MM.1S (cell line): ENCODE measurements at places on chromosomes 12 and 14.

GRCh38 chr12:122275459-122275858 lies 9.2 kb upstream of the VPS33A start:
- no peak for DNase-seq

DNA sequence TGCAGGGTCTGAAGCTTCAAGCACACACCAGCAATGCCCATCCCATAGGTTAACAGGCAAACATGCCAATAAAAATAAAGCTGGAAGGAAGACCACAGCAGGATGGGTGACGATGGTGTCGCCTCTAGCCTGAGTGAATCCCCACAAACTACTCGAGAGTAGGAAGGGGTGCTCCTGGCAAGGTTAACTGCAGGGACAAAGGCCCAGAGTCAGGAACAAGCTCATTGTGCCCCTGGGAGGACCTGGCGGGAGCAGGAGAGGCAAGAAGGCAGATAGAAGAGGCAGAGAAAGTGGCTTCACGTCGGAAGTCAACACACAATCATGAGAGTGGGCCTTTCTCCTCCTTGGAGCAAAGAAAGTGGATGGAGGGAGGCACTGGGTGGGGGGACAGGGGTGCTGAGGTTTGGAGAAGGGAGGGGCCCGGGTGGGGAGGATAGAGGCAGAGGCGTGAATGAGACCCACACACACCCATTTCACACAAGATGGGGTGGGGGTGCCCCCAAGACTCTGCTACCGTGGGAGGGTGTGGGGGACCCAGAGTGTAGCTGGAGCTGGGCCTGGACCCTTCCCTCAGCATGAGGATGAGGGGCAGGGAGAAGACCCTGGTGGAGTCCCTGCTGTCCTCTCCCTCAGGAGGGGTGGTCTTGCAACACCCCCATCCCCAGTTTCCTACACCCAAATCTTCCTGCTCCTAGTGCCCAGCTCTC lies 43.1 kb downstream of the DIO3 start:
- DNase-seq: no peak

DNA sequence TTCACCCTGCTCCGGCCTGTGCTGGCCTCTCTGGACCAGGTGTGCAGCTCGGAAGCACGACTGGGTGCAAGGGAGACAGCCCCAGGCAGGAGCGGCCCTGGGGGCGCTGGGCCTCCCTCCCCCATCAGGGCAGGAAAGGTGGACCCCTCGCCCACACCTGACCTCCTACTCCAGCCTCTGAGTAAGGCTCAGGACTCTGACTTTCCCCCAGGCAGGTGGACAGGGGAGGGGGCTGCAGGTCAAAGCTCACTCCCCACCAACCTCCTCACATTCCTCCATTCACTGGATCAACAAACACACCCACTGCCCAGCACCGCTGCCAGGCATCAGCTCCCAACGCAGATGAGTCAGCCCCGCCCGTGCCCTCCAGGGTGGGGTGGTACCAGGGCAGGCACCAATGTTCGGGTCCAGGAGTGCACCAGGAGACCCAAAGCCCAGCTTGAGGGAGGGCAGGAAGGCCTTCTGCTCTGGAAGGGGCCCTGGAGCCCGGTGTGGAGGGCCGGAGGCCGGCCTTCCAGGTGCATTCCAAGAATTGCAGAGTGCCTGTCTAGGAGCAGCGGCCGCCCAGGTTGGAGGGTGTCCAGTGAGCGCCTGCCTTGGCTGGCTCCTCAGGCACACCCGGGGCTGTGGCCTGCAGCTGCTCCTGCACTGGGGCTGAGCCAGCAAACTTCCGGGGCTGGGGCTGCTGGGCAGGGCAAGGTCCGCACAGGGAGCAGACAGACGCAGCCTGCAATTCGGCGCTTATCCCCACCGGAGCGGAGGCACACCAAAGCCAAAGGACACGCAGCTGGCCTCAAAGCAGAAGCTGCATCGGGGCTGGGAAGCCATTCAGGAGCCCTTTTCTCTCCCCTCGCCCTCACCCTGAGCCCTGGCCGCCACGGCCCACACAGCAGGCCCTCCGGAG lies 1.6 kb upstream of the INF2 start:
- no peak for DNase-seq

GRCh38 chr12:14284184-14284722 lies 81.2 kb upstream of the ATF7IP start:
- no peak for DNase-seq

- DNase-seq: no peak
Observed at GRCh38 chr12:31370531-31371255, 44.7 kb upstream of the SINHCAF start.

- no peak for DNase-seq
Observed at GRCh38 chr14:89221109-89221810, 195.8 kb downstream of the FOXN3 start.

DNA sequence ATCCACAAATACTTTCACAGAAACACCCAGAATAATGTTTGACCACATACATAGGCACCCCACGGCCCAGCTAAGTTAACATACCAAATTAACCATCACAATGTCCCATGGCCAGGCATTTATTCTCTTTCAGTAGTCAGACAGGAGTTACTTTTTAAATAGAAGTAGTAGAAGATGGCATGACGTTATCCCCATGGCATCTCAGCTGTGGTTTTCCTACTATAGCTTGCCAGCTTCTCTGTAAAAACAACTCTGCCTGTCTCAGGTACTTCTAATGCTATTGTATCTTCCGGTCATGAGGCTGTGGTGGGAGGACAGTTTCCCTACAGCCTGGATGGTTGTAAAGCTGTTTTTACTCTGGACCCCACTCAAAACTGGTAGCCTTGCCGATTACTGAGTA lies 19.3 kb downstream of the CTSG start:
- peak; percentile 72 for DNase-seq

GRCh38 chr14:37546621-37547447 lies 48.2 kb downstream of the FOXA1 start:
- no peak for DNase-seq

DNA sequence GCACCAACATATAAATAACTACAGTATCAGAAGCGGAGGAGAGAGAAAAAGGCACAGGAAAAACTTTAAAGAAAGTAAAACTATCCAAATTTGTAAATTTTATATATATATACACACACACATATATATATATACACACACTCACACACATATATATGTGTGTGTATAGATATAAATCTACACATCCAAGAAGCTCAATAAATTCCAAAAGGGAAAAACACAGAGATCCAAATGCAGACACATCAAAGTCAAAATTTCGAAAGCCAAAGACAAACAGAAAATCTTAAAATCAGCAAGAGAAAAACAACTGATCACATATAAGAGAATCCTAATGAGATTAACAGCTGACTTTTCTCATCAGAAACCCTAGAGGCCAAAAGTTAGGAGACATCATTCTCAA lies 37.3 kb downstream of the PARP11 start:
- DNase-seq: no peak

DNA sequence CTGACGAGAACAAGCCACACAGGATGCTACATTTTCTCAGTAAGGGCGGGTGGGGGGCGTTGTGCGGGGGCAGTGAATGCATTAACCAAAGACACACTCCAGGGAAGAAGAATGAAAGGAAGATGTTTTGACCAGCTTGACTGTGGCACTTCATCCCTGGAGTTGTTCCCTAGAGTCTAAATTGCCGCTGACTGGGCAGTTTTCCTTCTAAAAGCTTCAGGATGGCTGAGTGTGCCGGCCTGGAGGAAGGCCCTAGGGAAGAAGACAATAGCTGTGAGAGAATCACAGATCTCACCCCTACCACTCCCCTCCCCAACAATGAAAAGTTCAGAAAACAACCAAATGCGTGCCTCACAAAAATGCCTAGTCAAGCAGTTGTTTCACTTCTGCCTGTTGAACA lies 67.2 kb downstream of the NKX2-1 start:
- no peak for DNase-seq

DNA sequence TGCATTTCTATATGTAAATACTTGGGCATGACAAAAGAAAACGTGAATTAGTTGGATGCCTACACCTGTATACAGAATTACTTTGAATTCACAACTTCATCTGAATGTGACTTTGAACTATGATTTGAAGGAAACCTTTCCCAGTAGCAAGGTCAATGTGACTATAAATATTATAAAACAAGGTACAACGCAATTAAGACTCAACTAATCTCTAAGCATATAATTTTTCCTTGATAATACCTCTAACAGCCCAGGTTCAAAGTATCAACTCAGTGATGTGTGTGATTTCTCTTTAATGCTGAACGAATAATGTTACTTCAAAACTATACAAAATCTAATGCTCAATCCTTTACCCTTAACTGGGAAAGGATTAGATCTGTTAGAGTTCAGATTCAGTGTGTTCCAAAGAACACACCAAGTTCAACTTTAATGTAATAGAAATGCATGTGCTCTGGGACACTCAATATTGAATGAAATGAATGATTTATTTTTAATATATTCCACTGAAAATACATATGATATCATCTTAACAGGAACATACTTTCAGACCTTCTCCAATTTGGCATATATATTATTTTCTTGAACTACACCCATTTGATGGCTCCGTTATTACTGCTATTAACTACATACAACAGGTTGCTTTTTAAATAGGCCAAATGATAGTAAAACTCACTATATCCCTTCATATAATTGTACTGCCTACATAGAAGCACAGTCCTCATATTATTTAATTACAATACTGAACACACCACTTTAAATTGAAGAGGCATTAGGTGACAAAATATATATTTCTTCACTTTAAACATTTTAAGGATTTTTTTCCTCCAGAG lies 40.1 kb upstream of the MTERF2 start:
- no peak for DNase-seq

DNA sequence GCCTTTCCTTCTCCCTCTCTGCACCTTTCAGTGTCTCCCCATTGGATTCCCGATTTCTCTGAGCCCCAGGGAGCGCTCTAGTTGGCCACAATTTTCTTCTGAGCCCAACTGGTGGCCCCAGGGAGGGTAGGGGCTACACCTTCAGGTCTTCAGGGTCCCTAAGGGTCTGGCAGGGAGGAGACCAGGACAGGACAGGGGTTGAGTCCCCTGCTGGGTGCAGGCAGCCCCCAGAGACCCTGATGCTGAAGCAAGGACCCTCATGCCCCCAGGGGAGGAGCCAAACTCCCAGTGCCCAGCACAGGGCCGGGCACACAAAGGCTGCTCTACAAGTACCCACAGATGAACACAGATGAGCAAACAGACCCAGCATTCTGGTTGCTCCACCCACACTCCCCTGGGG lies 12.7 kb downstream of the FOXN4 start:
- no peak for DNase-seq

DNA sequence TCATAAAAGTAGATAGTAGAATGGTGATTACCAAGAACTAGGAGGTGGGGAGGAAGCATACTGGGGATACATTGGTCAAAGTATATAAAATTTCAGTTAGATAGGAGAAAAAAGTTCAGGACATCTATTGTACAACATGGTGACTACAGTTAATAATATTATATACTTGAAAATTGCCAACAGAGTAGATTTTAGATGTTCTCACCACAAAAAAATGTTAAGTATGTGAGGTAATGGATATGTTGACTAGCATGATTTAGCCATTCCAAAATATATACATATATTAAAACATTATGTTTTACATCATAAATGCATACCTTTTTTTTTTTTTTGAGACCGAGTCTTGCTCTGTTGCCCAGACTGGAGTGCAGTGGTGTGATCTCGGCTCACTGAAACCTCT lies 31.0 kb downstream of the TMEM116 start:
- DNase-seq: no peak

GRCh38 chr14:89017417-89017816 lies 193.0 kb downstream of the TTC8 start:
- no peak for DNase-seq

- DNase-seq: no peak
Observed at GRCh38 chr12:10165421-10165820, 6.5 kb downstream of the OLR1 start.

GRCh38 chr12:6463216-6463615 lies 7.3 kb downstream of the VAMP1 start:
- no peak for DNase-seq

GRCh38 chr12:103561174-103561573 lies 25.9 kb upstream of the STAB2 start:
- DNase-seq: no peak

- no peak for DNase-seq
Observed at GRCh38 chr14:64654901-64655300, 49.3 kb upstream of the PLEKHG3 start.

DNA sequence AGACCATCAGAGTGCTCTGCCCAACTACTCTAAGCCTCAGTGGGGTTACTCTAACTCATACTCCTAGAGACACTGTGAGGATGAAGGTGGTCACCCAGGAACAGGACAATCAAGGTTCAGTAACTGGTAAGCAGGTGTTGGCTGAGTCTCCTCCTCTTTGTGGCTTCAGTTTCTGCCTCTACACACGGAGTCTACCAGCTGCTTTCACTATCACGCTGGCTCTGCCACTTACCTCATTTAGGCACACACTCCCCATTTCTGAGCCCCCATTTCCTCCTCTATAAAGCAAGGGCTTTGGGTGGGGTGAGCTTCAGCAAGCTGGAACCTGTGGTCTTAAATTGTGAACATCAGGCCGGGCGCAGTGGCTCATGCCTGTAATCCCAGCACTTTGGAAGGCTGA lies 7.3 kb upstream of the TCHP start:
- DNase-seq: peak; percentile 75

DNA sequence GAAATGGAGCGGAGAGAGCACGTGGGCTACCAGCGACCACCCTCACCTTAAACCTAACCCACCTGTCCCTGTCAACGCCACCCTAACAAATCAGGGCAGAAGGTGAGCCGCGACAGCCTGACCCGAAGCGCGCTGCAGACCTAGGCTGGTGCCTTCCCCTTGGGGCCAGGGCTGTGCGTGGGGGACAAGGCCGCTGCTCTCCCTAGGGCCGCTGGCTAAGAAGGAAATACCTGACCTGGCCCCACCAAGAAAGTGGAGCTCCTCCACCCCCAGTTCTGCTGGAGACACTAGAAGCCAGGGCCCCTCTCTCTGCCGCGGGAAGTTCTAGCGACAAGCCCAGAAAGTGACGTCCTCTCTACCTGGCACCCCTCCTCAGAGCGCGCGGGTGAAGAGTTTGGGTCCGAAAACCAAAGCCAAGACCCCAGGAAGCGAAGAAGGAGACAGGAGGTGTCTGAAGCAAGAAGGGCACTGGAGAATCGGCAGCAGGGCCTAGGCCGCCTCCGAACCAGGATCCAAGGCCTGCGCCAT lies 7.5 kb downstream of the SIX1 start:
- DNase-seq: no peak

DNA sequence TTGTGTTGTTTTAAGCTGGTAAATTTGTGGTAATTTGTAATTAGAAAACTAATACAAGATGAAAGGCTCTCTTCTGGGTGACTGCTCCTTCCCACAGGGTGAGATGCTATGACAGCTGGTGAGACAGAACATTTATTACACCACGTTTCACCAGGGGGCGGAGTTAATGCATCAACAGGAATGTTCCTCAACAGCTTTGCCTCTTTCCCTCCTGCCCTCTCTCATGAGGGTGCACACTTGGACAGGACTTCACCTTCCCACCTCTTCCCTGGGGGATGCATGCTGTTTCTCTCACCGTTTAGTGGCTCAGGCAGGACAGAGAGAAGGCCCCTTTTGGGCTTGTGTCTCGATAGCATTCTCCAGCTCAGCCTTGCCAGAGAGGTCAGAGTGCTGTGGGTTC lies 13.4 kb upstream of the PPP1R1A start:
- peak; percentile 36 for DNase-seq

DNA sequence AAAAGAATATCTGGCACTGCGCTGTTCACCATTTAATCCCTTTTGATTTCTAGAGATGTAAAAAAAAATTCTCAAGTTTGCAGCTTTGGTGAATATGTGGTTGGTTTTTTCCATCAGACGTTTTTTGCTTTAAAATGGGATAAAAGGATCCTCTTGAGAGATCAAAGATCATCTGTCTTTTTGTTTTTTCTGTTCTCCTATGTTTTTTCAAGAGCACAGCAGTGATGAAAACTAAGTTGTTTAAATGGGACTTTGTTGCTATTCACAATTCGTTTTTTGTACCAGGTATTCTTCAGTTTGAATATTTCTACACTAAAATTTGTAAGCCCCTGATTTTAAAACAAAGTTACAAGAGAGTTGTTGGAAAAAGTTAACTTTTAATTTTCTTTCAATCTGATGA lies 29.7 kb upstream of the REP15 start:
- DNase-seq: no peak
